Activated CD4-positive, alpha-beta T cell treated with anti-CD3 and anti-CD28 coated beads for 36 hours (primary cell): ENCODE measurements at places on chromosomes 5 and 9. TPM values are rescaled to one million over a fixed set of nuclear protein-coding genes. Genes with fewer than 3 reads are reported as not detected.
A peak's percentile ranks its signal among the peaks of the same experiment; 100 is the strongest.

SV2C gene
- not detected for total RNA-seq

ZNF366 gene
- total RNA-seq, result not detected

DNA sequence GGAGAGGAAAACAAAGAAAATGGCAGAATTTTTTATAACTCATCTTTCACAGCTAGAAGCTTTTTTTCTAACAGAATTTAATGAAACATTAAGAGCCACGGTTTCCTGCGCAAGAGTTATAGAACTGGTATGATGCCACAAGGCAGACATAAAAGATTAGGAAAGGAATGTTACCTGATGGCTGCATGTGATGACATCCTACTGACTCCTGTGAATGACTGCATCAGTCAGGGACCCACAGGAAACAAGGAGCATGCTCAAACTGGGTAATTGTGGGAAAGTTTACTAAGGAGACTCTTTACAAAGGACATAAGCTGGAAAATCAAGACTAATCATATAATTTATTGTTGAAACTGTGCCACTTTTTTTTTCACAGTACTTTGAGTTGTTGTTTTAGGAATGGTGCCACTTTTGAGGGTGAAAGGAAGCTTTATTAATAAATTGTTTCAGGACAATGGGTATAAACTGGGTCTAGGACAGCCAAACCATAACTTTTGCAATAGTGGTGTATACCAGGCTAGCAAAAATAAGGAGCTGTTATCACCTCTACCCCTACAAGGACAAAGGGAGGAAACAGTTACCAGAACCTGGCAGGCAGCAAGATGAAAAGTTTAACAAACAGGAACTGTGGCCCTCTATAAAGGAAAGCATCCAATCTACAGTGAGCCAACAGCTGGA lies 5.1 kb upstream of the TSLP start:
- DNase-seq, result no peak

- no peak for DNase-seq
Observed at GRCh38 chr5:81450940-81451339, 57.0 kb upstream of the ACOT12 start.

- DNase-seq, result no peak
Observed at GRCh38 chr5:95114305-95114704, 170.6 kb downstream of the MCTP1 start.

- DNase-seq, result no peak
Observed at GRCh38 chr5:178854284-178854683, 5.5 kb upstream of the ZNF354B start.

MCIDAS gene
- total RNA-seq, result not detected

DNA sequence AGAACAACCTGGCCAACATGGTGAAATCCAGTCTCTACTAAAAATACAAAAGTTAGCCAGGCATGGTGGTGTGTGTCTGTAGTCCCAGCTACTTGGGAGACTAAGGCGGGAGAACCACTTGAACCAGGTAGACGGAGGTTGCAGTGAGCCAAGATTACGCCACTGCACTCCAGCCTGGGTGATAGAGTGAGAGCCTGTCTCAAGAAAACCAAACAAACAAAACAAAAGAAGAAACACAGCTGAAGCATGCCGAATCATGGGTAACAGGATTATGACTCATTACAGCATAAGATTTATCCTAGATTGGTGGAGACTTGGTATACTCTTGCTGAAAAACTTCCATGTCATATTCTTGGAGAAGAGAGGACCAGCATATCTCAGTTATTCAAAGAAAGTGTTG lies 236.7 kb upstream of the CCNH start:
- no peak for DNase-seq

GRCh38 chr9:9216934-9217333 lies 1395.9 kb downstream of the PTPRD start:
- no peak for DNase-seq

DNA sequence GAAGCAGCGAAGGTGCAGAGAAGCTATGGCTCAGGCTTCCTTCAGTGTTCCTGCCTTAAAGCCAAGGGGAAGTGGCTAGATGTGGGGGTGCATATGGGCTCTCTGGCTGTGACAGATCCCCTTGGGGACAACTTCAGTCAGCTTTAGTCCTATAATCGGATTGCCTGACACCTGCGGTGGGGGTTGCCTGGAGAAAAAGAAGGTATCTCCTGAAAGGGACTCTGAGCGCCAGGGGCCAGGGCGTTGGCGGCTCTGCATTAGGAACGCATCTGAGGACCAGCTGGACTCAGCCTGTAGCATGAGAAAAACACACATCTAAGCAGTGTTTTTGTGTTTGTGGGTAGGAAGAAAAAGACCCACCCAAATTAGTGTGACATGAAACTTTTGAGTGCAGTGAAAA lies 84.3 kb upstream of the OTULINL start:
- DNase-seq, result no peak

DNA sequence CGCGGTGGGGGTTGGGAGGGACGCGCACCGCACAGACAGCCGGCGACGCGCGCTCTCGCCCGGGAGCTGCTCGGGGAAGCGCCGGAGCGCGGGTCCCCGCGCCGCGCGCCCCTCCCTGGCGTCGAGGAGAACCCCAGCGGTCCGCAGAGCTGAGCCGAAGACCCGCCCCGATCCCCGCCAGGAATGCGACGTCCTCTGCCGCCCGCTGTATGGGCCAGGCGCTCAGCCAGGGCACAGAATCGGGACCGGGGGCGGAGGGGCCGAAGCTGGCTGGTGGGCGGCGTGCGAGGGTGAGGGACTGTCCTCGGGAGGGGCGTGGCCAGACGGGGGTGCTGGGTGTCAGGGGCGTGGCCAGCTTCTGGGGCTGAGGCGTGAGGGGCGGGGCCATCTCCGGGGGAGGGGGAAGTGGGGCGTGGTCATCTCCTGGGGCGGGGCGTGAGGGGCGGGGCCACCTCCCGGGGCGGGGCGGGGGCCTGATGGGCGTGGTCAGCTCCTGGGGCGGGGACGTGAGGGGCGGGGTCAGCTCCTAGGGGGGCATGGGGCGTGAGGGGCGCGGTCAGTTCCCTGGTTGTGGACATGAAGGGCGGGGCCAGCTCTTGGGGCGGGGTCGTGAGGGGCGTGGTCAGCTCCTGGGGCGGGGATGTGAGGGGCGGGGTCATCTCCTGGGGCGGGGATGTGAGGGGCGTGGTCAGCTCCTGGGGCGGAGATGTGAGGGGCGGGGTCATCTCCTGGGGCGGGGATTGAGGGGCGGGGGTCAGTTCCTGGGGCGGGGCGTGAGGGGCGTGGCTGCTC lies 965 bp downstream of the PTGDS start:
- DNase-seq, result peak; percentile 87

DNA sequence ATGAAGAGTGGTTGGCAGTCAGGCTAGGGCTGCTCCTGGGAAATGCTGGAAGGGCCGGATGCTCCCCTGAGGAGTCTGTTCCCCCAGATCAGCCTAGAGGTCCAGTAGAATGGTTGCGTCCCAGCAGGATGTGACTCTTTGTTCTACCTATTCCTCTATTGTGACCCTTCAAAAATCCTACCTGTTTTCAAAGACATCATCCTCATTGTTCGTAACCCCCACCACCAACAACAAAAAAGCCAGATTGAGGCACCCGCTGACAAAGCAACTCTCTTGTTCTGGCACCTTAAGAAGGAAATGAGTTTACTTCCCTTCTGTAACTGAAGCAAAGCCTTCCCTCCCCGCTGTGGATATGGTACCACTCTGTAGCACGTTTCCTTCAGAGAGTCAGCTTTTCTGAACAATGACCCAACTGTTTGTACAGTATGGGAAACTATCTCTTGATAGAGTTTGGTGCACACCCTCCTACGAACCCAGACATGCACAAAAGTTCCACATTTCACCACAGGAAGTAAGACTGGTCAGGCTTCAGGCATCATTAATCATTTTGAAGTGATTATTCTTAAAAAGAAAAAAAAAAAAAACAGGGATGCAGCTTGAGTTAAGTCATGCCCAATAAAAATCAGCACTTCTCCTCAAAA lies 207.2 kb downstream of the ENC1 start:
- no peak for DNase-seq

DNA sequence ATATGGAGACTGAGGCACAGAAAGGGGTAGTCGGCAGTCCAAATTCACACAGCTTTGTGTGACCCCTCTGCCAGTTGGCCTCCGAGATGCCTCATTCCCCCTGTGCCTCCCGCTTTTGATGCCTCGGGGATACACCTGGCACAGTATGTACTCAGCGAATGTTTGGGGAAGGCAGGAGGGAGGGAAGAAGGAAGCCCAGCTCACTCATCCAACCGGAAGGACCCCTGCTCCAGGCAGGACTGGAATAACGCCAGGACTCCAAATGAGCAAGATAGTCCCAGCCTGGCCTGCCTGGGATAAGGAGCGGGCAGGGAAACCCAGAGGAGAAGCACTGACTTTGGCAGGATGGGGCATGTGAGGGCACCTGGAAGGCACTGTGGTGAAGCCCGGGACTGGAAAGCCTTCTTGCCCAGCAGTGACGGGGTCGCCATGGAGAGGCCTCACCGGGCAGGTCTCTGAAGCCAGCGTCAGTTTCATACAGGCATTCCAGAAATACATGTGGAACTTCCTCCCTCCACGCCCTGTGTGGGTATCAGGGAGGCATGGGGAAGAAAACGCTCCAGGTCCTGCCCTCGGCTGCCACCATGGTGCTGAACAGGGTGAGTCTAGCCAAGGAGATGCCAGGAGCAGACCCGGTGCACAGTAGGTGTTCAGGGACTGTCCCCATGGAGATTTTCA lies 20.3 kb downstream of the LMX1B start:
- no peak for DNase-seq

DNA sequence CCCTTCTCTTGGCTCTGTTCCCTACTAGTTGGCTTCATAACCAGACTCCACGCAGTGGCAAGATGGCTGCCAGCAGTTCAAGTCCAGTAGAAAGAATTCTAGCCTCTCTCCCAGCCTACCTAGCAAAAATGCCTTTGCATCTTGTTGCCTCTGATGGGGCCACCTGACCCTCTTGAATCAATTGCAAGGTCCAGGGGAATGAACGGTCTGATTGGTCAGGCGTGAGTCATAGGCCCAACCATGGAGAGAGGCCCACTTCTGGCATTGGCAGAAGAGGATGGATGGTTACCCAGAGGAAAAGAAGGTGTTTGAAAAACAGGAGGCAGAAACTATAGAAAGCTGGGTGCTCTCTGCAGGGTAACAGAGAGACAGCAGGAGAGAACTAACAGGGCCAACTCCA lies 622.6 kb downstream of the CCDC171 start:
- DNase-seq, result no peak

- DNase-seq, result no peak
Observed at GRCh38 chr5:3511934-3512333, 83.7 kb upstream of the IRX1 start.

PSAT1 gene
- total RNA-seq, result 145 TPM

ARHGEF39 gene
- total RNA-seq, result 23.1 TPM

- DNase-seq, result no peak
Observed at GRCh38 chr5:45225571-45226031, 416.9 kb downstream of the MRPS30 start.

FSTL4 gene
- total RNA-seq, result not detected

- DNase-seq, result no peak
Observed at GRCh38 chr9:81874931-81875330, 53.3 kb upstream of the SPATA31D4 start.

CCDC171 gene
- total RNA-seq, result 2.9 TPM

- DNase-seq, result no peak
Observed at GRCh38 chr5:2148312-2149194, 265.8 kb upstream of the IRX4 start.

DNA sequence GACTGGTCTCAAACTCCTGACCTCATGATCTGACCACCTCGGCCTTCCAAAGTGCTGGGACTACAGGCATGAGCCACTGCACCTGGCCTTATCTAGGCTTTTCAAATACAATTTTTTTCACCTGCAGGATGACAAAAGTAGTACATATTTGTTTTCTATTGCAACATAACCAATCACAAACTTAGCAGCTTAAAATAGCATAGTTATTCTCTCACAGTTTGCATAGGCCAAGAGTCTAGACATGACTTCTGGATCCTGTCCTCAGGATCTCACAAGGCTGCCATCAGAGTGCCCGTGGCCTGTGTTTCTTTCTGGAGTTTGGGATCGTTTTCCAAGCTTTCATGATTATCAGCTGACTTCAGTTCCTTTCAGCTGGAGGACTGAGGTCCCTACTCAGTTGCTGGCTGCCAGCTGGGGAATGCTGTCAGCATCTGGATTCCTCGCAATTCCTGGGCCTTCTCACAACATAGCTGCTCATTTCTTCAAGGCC lies 348.9 kb downstream of the ARHGEF28 start:
- no peak for DNase-seq

STING1 gene
- 178 TPM for total RNA-seq

GRCh38 chr9:137988051-137988450 lies 110.5 kb downstream of the CACNA1B start:
- no peak for DNase-seq

DNA sequence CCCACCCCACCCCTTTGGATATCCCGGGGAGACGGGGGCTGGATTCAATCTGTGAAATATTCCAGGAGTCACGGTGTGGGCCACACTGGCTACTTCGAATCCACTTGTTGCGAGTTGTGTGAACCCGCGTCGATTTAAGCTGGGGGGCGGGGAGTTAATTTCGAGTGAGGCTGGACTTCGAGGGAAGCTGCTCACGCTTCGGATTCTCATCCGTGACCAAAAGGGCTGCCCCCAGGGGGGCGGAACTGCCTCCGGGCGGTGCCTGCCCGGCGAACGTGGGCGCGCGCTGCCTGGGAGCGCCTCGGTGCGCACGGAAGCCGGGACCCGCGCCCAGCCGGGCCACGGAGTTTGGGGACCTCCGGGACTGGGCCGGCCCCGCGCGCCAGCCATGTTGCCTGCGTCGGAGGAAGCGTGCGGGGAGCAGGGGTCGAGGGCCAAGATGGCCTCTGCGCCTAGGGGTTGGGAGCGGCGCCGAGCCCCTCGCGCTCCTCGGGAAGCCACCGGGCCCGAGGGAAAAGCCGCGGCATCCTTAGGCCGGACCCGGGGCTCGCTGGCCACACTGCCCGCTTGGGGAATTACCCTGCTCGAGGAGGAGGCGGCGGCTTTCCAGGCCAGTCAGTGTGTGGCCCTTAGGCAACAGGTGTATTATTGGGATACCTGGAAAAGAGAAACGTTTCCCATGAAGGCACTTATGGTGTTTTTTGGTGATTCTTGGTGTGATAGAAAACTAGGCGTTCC lies 975 bp downstream of the OCLN start:
- DNase-seq, result peak; percentile 31

DNA sequence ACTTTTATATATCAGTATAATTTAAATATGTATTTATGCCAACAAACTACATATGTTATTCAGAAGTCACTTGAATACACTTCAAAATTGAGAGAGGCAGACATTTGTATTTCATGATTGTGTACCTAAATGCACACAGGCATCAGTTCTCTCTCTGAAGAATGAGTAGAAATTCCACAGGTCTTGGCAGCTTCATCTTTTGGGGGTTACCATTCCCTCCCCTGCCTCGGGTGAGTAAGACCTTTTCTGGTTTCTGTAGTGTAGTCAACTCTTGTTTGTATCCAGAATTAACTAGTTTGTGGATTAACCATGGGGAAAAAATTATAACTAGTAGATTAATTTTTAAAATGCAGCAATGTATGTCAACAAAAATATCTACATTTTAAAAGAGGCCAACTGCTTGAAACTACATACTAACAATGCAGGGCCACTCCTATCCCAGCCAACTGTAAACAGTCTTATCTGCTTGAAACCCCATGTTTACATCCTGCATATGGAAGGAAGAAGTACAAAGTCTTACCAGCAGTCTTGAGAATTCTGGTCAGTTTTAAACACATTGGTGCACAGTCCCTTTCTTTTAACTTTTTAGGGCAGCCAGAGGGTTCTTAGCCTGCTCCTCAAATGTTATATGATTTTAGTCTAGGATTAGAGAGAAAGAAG lies 339.6 kb upstream of the KIF2A start:
- no peak for DNase-seq
